ENCODE measurements at places on chromosomes 3 and 15.

- no peak for DNase-seq
Observed at GRCh38 chr3:51621091-51621892, 49.8 kb upstream of the TEX264 start.

GRCh38 chr3:139006051-139006716 is at the start of gene PRR23A:
Gene PRR23A (minus strand): TSS chr3:139006268. CDS start chr3:139006268, 0 bp downstream.
- DNase-seq = no peak

DNA sequence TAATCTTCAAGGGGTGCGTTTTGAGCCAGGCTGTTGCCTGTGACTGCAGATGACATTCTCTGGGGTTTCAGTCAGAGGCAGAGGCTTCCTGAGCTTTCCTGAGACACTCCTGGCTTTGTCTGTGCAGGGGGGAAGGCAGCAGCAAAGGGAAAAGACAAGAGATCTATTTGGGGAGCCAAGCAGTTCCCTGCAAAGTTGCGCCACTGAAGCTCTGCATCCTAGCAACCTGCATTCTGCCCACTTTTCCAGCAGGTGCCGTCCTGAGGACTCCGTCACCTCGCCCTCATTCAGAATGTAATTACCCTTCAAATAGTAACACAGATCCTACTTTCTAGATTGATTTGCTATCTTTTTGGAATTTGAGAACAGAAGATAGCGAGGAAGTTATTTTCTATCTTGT is 1.9 kb upstream of the TMEM158 start:
- no peak for DNase-seq

DNA sequence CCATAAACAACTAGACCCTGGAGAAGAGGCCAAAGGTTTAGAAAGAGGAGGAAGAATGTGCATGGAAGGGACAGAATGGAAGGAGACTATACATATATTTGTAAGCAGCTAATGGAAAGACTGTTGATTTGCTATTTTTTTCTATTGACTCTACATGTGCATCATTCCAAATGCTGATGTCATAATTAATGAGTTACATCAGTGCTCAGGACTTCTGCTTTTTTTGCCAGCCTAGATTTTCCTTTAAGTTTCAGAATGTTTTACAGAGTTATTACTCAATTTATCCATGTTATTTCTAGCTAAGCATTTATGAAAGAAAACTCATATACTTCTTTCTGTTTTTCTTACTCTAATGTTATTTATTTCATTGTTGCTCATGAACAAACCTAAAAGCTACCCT is 62.6 kb upstream of the VGLL3 start:
- DNase-seq = no peak

DNA sequence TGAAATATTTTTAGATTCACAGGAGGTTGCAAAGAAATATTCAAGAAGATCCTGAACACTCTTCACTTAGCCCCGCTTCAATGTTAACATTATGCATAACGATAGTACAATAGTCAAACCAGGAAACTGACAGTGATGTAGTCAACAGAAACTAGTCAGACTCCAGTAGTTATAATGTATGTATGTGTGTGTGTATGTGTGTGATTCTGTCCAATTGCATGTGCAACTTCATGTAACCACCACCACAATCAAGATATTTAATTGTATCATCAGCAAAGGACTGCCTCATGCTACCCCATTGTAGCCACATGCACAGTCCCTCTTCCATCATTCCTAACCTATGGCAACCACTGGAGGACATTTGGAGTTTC is 77.9 kb downstream of the APBA2 start:
- no peak for DNase-seq

DNA sequence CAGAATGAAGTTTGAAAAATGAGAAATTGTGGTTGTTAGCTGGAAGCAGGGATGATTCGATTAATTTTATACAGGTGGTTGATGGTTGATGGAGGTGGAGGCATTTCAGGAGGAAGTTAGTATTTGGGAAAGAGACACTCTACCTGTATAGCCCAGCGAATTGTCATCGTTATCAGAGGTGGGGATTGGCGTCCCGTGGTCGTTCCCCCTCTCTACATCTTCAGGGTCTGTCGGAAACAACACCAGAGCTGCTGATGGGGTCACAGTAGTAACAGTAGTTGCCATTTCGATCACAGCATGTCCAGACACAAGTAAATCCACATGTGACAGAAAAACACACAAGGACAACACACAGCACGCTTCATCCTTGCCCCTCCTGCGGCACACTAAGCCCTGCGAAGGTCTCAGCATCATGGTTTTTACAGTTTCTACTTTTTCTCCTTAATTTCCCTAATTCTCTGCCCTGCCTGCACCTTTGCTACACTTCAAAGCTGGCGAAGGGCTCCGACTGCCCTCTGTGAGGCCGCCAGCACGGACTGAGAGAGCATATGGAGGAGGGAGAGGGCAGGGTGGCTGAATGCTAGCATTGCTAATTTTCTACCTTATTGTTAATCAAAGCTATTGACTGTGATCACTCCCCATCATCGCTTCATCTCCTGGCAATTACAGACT is 642.3 kb downstream of the ROBO1 start:
- no peak for DNase-seq

DNA sequence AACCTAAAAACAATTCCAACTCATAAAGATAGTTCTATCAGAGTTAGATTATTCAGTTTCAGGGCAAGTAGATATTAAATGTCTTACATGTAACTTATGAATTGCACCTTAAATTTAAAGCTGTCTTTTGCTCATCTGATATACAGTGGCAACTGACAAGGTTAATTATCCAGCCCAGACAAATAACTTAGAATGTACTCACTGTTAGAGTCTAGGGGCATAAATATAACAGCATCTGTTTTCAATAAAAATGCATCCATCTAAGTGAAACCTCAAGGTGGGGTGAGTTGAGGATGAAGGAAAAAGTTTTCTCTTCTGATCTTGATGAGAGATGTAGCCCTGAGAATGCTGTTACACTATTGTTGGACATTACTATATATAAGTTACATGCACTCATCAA is 112.6 kb downstream of the FBN1 start:
- no peak for DNase-seq

GRCh38 chr3:42488687-42489086 is 13.8 kb upstream of the VIPR1 start:
- DNase-seq = no peak

GRCh38 chr3:41662288-41662687 is 299.6 kb downstream of the ULK4 start:
- DNase-seq = no peak

DNA sequence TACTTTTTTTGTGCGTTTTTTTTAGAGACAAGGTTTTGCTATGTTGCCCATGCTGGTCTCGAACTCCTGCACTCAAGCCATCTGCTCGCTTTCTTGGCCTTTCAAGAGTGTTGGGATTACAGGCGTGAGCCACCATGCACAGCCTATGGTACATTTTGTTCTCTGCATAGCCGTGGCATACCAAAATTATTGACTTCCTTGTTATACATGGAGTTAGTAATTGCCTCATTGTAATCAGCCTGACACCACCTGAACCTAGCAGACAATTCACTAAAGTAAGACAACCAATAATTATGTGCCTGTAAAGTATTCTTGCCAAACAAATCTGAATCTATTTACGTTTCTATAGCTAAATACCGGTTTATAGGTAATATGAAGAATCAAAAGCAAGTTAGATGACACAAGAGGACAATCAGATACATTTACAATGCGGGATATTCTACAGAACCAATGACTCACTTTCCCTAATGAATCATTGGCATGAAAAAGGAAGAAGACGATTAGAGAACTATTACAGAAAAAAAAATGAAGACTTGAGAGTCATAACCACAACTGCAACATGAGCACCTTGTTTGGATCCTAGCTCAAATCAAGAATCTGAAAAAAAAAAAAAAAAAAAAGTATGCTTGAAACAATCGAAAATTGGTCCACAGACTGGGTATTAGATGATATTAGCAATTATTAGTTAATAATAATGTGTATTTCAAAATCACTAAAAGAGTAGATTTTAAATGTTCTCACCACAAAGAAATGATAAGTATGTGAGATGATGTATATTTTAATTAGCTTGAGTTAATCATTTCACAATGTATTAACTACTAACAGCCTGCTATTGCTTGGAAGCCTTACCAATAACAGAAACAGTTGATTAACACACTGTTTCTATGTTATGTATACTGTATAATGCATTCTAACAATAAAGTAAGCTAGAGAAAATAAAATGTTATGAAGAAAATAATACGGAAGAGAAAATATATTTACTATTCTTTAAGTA is 7.1 kb downstream of the GUCA1C start:
- no peak for DNase-seq

GRCh38 chr3:98784666-98785600 is 21.8 kb downstream of the ST3GAL6 start:
- DNase-seq = no peak

GRCh38 chr15:45224621-45225217 is 27.3 kb upstream of the SLC28A2 start:
- DNase-seq = no peak

GRCh38 chr3:176968631-176969030 is 228.7 kb downstream of the TBL1XR1 start:
- DNase-seq = no peak

DNA sequence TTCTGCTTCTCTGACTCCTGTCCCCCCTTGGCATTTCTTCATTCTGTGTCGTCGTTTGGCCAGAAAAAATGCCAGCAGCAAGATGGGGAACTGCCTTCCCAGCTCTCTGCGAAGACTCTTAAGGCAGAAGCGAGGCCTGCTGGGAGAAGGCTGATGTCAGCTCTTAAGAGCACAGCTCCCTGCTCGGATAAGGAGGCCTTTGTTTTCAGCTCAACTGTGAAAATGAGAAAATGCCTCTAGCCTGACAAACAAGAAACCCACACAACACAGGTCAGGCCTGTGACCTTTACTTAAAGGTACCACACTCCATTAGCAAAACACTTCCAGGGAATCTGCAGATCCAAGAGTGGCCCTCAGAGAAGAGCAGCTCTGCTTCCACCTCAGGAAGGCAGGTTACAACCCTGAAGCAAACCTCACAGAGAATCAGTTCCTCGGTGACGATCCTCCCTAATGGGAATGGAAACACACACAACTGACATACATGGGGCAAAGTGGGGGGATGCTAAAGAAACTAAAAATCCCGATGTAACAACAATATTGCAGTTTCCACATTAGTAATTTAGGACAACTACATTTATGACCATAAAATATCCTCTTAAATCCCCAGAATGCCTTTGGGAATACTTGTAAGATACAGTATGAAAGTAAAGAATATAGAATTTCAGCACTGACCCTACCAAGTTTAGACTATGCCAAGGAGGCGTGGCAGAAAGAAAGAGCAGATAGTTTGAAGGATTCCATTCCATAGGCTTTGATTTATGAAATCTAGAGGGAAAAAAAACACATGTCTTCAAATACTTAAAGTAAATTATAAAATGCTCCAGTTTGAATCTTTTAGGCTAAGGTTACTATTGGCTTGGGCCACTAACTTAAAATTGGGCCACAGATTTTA is 52.1 kb downstream of the VGLL4 start:
- DNase-seq = no peak

- DNase-seq = no peak
Observed at GRCh38 chr15:41907141-41907540, 13.3 kb upstream of the SPTBN5 start.

DNA sequence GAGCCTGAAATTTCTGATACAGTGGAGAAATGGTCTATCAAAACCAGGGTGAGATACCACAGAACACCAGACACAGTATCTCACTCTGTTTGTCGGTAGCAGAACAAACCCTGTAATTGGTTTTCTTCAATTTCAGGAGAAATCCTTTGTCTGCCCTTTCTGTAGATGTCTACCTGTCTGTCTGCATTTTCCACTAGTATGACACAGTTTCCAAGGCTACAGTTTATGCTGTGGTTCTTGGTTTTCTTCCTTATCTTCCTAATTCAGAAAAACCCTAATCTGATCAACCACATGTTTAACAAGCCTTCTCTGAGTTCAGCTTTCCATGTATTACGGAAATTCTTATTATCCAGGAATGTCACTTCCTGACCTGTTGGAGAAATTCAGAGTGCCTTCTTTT is 70.8 kb downstream of the SCN11A start:
- DNase-seq = no peak
